ENCODE measurements at places on chromosomes 4 and X.

GRCh38 chrX:123202523-123202922 lies 18.4 kb downstream of the GRIA3 start:
- DNase-seq = no peak

DNA sequence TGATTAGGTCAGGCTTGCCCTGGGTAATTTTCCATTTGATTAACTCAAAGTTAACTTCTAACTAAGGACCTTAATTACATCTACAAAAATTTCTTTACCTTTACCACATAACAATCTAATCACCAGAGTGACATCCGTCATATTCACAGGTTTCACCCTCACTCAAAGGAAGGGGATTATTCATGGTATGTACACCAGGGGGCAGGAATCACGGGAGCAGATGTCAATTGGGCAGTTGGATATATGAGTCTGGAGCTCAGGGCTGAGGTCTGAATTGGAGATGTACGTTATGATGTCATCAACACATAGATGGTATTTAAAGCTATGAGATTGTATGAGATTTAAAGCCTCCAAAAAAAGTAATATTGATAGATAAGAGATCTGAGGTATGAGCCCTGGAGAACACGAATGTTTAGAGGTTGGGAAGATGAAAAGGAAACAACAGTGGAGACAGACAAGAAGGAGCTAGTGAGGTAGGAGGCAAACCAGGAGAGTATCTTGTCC lies 52.9 kb downstream of the PGRMC1 start:
- DNase-seq = no peak

- no peak for DNase-seq
Measured at GRCh38 chrX:138485767-138486166, 225.8 kb downstream of the FGF13 start.

DNA sequence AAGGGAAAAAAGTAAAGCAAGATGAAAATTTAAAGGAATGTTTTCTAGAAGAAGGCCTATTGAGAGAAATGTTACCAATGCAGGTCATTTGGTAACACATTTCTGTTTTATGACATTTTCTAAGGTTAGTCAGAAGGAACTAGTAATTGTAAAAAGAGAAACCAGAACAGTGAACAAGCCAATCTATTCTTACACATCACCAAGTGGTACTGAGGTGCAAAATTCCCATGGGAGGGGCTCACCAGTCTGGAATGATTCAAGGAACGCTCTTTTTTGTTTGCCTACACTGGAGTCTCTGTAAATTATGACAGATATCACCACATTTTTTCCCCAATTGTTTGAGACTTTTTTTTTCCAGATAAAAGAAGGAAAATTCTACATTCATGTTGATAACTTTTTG lies 404.7 kb upstream of the CNKSR2 start:
- DNase-seq = no peak

DNA sequence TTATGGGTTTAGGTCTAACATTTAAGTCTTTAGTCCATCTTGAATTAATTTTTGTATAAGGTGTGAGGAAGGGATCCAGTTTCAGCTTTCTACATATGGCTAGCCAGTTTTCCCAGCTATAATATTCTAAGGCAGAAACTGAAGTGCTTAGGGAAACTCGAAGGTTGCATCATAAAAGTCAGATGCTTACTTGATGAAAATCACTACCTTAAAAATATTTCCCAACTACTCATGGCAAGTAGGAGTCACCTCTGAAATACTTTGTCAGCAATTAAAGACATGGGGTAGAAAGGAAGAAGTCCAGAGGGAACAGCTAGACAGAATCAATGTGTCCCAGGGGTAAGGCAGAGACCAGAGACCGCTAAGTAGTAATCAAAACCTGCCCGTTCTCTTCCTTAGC lies 6.3 kb upstream of the AP1S2 start:
- no peak for DNase-seq

- DNase-seq = no peak
Measured at GRCh38 chrX:120468071-120468470, 1.0 kb downstream of the LAMP2 start.

DNA sequence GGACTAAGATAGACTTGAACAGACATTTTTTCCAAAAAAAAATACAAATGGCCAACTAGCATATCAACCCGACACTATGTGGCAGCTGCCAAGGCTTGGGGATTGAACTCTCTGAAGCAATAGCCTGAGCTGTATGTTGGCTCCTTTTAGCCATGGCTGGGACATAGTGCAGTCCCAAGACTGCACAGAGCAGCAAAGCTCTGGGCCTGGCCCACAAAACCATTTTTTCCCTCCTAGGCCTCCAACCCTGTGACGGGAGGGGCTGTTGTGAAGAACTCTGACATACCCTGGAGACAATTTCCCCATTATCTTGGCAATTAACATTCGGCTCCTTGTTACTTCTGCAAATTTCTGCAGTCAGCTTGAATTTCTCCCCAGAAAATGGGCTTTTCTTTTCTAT lies 50.1 kb downstream of the CISD2 start:
- DNase-seq = no peak

DNA sequence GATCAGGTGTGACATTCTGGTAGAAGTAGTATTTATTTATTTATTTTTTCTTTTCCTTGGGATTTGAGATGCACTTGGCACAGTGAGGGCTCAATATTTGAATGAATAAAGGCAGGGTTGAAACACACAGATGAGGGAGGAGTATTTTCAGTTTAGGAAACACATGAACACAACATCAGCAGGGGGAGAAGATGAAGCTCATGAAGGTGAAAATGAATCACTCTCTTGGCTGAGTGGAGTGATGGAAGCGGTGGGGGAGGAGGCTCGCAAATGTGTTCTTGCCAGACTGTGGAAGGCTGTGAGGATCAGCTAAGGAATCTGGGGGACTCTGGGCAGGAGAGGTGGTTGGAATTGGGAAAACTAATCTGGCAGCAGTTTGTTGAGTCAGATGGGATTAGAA lies 55.3 kb downstream of the ARHGAP10 start:
- no peak for DNase-seq

DNA sequence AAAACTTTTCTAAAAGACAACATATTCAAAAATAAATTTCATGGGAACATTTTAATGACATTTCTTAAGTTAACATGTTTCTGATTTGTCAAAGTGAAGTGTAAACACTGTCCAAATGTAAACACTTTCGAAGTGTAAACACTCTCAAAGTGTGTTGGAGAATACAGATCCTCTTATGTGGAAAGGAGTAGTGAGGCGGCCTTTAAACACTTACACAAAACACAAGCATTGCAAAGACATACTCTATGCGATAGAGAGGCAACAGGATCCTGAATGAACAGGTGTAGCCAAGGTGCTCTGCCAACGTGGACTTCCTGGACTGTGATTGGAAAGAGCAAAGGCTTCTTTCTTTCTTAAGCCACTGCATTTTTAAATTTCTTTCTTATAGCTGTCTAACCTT lies 62.7 kb upstream of the PGM2 start:
- no peak for DNase-seq

GRCh38 chr4:16377887-16378286 lies 151.6 kb upstream of the TAPT1 start:
- no peak for DNase-seq
